Brain pericyte (primary cell): ENCODE measurements at places on chromosomes 4 and X.

GRCh38 chrX:21740329-21741274 lies 17.3 kb downstream of the SMPX start:
- peak; percentile 27 for DNase-seq

- DNase-seq = no peak
These were observed 15.0 kb upstream of the TMEM164 start for GRCh38 chrX:109987884-109988283.

GRCh38 chr4:7638489-7638888 lies 203.8 kb upstream of the PSAPL1 start:
- DNase-seq = no peak

GRCh38 chrX:131711478-131711867 lies 167.6 kb downstream of the OR13H1 start:
- no peak for DNase-seq

GRCh38 chrX:73758250-73758649 lies 195.3 kb downstream of the CHIC1 start:
- DNase-seq = no peak

GRCh38 chrX:101208152-101208905 lies 11.3 kb upstream of the DRP2 start:
- no peak for DNase-seq
